T-helper 9 cell (primary cell): ENCODE measurements at places on chromosomes 4 and X.

- DNase-seq = no peak
Measured at GRCh38 chrX:96483647-96484160, 200.9 kb upstream of the DIAPH2 start.

- no peak for DNase-seq
Measured at GRCh38 chr4:184417802-184418511, 56.4 kb downstream of the IRF2 start.

DNA sequence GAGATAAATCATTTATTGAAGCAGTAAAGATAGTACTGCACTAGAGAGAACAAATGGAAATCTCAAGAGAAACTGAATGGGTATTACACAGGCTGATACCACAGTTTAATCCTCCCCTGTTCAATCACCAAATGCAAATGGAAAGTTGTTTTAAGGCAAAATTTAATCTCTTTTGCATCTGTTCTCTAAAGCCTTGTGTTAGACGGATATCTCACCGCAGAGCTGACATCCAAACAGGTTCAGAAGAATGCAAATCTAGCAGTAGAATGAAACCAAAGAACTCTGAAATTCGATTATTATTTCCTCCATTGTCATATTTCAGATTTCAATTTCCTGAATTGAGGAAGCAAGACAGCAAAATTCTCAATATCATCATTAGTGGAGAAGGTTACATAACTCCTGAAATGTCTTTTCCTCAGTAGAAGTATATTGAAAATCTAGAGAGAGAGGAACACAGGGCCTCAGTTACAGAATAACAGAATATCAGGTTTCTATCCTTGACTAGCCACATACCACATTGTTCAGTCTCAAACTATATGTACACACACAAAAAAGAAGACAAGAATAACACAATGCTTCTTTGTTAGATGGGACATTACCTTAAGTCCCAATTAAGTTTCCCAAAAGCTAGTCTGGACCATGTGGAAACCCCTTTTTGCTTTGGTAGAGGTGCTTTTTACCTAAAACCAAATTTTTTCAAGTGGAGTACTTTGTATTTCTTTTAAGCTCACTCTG lies 94.1 kb upstream of the BANK1 start:
- DNase-seq = no peak

DNA sequence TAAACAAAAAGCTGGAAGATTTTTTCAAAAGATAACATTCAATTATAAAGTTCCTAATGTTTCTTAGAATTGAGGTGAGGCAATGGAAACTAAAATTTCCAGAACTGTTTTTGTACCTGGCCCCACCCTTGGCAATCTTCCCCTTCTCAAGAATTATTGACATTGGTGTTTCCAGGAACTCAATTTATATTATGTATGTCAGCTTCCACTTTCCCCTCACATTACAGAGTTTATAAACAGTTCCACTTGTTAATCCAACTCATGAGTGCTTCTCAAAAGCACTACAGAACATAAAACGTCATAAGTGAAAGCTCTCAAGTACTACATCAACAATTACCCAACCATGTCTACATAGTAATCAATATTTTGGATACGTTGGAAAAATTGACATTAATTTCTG lies 107.4 kb downstream of the FAM13A start:
- no peak for DNase-seq

- DNase-seq = no peak
Measured at GRCh38 chrX:17368002-17368401, 7.0 kb upstream of the NHS start.

DNA sequence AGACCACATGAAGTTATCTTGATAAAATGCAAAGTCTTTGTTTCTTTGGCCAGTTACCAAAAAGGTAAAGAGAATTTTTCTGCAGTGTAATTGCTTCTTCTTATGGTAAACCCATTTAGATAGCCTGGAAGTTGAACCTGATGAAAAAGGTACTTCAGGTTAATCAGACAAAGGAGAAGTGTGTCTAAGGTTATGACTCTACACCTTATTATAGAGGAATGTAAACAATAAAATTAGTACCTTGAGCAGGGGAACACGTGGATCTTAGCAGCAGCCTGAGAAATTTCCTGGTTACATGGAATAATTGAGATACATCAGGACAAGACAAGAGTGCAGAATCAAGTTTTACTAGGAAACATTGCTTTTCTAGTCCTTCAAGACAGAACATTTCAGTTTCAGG lies 70.8 kb downstream of the RAP1GDS1 start:
- no peak for DNase-seq

DNA sequence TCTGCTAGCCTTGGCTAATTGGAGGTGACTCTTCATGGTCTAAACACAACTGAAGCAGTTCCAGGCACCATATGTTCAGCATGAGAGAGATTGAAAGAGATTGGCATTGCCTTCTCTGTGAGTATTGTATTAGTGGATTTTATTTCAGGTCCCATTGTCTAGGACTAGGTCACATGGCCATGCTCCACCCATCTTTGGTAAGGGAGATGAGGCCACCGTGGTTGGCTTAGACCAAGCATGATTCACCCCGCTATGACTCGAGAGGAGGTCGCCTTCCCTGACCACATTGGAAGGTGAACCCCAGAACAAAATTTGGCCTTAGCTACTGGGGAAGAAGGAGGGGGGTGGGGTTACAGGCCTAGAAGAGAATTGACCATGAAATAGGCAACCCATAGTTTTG lies 109.9 kb upstream of the BCOR start:
- no peak for DNase-seq

- DNase-seq = no peak
Measured at GRCh38 chrX:39678914-39679313, 418.8 kb downstream of the BCOR start.

GRCh38 chr4:53899586-53900270 lies 164.7 kb downstream of the CHIC2 start:
- no peak for DNase-seq

DNA sequence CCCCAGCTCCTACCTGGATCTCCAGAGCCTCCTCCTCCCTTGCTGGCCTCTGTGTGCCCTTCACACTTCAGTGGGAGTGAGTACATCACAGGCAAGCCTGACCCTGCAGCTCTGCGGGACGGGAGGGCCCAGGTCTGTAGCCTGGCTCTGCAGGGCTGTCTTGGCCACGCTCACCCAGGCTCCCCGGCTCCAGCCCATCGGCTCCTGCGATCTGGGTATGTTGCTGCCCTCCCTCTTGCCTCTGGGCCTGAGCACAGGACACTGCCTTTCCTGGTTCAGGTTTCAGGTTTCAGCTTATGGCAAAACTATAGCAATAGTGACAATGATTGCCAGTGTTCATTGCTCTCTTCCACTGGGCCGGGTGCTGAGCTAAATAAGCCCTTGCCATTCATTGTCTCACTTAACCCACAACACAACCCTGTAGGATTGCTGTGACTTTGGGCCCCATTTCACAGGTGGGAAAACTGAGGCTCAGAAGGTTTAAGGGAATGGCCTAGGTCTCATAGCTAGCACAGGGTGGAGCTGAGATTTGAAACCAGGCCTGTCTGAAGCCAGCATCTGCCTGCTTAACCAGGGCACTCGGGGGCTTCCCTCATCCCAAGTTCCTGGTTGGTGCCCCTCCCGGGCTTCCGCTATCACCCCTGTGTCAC lies 44.6 kb upstream of the SORCS2 start:
- no peak for DNase-seq

DNA sequence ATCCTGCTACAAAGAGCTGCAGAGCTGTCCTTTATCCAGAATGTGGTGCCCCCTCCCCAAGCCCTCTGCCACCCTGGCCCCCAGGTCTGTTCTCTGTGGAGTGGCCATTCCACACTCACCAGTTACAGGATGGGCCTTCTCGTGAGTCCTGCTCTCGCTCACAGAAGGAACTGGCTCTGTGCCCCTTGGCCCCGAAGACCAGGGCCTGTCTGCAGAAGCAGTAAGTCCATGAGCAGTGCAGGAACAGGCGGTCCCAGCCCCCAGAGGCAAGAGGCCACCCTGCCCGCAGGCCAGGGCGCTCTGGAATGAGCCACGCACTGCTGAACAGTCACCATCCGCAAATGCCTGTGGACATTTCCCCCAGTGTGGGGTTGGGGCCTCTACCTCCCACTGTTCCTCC lies 92.2 kb downstream of the DCTD start:
- DNase-seq = no peak

GRCh38 chr4:164783976-164784375 lies 30.0 kb downstream of the SMIM31 start:
- no peak for DNase-seq

DNA sequence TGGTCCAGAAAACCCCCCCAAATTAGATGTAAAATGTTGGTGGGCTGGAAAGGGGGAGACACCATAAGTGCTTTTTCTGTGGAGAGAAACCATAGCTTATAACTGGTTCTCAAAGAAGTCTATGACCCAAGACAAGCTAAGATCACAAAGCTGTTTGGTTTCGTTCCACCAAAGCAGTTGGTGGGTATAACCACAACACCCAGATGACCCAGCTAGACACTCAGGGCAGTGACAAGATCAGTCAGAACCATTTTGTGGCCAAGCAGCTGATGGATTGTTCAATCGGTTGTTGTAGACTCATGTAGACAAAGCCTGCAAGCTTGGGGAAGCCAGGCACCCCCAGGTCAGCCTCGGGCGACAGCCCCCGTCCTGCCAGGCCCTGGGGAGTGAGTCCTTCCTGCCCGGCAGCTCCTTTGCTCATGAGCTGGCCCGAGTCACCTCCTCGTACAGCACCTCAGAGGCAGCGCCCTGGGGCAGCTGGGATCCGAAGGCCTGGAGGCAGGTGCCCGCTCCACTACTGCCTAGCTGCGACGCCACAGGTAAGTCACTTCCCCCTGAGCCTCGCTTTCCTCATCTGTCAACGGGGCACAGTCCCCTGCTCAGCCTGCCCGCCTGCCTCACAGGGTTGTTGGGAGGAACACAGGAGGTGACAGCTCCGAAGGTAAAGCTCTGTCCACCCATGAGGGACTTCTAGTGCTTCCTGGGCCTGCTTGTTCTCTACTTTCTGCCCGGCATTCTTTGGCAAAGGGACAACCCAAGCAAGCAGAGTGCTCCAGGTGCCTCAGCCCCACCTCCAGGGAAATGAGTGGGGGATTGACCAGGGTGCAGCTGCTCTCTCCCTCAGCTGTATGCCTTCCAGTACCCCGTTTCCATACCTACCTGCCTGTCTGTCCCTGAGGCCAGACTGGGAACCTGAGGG lies 65.2 kb upstream of the MTM1 start:
- DNase-seq = no peak

DNA sequence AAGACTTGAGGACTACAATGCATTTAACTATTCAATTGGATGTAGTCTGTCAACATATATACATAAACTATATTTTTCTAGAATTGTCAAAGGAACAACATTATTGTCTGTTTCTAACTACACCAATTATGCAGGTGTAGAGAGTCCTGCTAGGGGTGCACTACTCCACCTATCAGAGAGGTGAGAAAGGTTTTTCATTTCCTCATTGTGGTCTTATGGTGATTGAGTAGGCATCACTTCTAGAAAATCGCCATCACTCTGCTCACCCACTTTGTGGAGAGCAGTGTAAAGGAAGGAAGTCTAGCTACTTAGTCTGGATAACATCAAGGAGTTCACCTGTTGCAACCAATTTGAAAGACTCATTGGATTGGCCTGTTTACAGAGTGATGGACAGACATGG lies 4.4 kb upstream of the ADH1C start:
- no peak for DNase-seq

GRCh38 chr4:101785486-101785885 lies 5.0 kb upstream of the BANK1 start:
- DNase-seq = no peak

- no peak for DNase-seq
Measured at GRCh38 chrX:134171661-134172587, 65.1 kb upstream of the CCDC160 start.

GRCh38 chrX:109926743-109927662 lies 75.9 kb upstream of the TMEM164 start:
- no peak for DNase-seq

DNA sequence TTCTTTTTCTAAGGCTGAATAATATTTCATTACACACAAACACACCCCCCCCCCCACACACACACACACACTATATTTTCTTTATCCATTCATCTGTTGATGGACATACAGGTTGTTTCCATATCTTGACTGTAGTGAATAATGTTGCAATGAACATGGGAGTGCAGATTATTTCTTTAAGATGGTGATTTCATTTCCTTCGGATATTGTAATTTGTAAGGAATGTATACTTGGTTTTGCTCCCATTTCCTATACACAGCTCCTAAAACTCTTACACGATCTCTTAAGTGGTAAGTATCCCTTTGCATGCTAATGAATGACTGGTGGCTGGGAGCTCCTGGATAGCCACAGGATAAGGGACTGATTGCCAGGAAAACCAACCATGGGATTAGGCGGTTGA lies 14.7 kb upstream of the RBMXL3 start:
- DNase-seq = no peak

GRCh38 chr4:155524926-155525455 lies 141.7 kb upstream of the GUCY1A1 start:
- DNase-seq = no peak

DNA sequence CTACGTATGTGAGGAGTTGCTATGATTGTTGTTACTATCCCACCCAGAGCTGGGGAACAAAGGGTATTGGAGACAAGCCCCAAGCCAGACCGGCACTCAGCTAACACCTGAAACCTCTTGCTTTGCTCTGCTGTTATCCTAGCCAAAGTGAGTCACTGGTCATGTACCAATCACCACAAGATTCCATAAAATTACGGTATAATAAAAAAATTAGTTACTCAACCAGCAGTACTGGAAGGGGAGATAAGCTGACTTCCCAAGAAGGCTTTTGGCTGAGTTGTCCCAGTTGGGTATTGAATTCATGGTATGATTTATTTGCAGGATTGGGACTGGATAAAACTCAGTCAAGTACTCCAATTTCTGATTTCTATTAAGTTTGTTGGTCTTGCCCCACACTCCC lies 5.3 kb downstream of the EDA2R start:
- DNase-seq = no peak

GRCh38 chrX:18677161-18677869 lies 5.4 kb upstream of the RS1 start:
- no peak for DNase-seq

DNA sequence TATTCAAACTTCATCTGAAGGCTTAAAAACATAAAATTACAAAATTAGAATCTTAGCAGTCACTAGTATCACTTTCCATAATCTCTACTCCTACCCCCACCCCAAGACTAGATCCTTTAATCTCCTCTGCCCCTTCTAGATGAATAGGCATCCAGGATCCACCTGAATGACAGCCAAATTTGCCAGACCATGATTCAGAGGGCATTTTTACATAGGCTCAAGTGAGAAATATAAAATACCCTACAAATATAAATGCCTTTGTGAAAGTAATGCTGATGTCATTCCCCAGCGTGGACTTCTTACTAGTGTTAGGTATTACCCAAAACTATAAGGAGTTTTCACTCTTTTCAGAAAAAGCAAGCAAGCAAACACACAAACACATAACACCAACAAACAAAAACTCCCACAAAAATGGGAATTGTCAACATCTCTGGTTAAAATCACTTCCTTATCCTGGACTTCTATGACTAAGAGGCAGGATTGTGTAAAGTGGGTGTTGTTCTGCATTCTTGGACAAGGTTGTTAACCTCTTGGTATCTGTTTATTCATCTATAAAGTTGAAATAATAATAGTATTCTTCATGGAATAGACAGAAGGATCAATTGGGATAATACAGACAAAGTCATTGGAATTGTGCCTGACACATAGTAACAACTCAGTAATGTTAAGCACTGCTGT lies 51.3 kb upstream of the TMPRSS11F start:
- no peak for DNase-seq
